ENCODE measurements at places on chromosomes 7 and 10. TPM values are rescaled to one million over a fixed set of nuclear protein-coding genes. Genes with fewer than 3 reads are reported as not detected.

The STEAP1 gene
- 3.8 TPM for total RNA-seq

The NUTM2A gene
- 1.5 TPM for total RNA-seq

The ZNF488 gene
- 0.44 TPM for total RNA-seq

The MRLN gene
- not detected for total RNA-seq

The COA1 gene
- 144 TPM for total RNA-seq

The CYP2C19 gene
- not detected for total RNA-seq

The CYP3A5 gene
- 0.38 TPM for total RNA-seq

The SMKR1 gene
- total RNA-seq: 0.55 TPM

The OR2A7 gene
- total RNA-seq: 4.3 TPM

The CALML3 gene
- total RNA-seq: not detected

The FANK1 gene
- total RNA-seq: 9.7 TPM

The SKIDA1 gene
- 12.0 TPM for total RNA-seq

The CH25H gene
- total RNA-seq: not detected

The BRAT1 gene
- total RNA-seq: 42.1 TPM

The SFTPA2 gene
- not detected for total RNA-seq

The SLC18A2 gene
- total RNA-seq: 0.24 TPM

The TMEM60 gene
- 20.9 TPM for total RNA-seq

The PPIF gene
- 44.1 TPM for total RNA-seq

The CCDC186 gene
- total RNA-seq: 16.4 TPM

The CALHM3 gene
- total RNA-seq: not detected

The TRIM74 gene
- total RNA-seq: 0.69 TPM

The OR2A1 gene
- not detected for total RNA-seq

The ANKRD30A gene
- total RNA-seq: not detected

The FZD8 gene
- total RNA-seq: 189 TPM

The OR2A5 gene
- not detected for total RNA-seq

The TRIM4 gene
- 9.8 TPM for total RNA-seq

The NEUROG3 gene
- not detected for total RNA-seq

The SPOCK2 gene
- 1.6 TPM for total RNA-seq

The TMEM140 gene
- not detected for total RNA-seq

The CLRN3 gene
- total RNA-seq: not detected

The CAMK1D gene
- total RNA-seq: 7.8 TPM

The NKX1-2 gene
- 2.4 TPM for total RNA-seq

The SFMBT2 gene
- 3.9 TPM for total RNA-seq

The ZNF736 gene
- total RNA-seq: not detected

The XRCC2 gene
- total RNA-seq: 5.1 TPM

The GSTO1 gene
- total RNA-seq: 208 TPM

The PRF1 gene
- not detected for total RNA-seq

The CYP17A1 gene
- not detected for total RNA-seq

The CTAGE15 gene
- 1.9 TPM for total RNA-seq

The OPN1SW gene
- total RNA-seq: 0.45 TPM

The CALN1 gene
- total RNA-seq: 7.0 TPM

The SKAP2 gene
- 4.3 TPM for total RNA-seq

The SLC39A12 gene
- not detected for total RNA-seq

The LLCFC1 gene
- total RNA-seq: not detected

The ANK3 gene
- total RNA-seq: 70.2 TPM

The GNGT1 gene
- not detected for total RNA-seq

The METTL27 gene
- total RNA-seq: 24.2 TPM
